ENCODE measurements at places on chromosomes 4 and X.

DNA sequence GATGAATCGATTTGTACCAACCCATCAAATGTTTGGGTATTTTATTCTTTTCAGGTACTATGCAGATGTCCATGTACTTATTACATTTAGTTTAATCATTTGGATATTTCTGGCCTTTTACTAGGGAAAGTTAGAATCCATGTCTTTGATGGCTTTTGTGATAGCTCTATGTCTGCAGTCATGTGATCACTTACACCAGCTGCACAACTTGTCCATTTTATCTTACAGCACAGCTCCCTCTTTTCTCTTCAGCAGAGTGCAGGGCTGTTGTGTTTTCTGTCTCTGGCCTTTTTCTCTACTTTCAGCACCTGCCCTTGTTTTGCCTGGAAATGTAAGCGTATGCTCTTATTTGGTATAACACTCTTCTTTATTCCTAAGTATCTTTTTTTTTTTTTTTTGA is 30.6 kb downstream of the WWC2 start:
- no peak for DNase-seq

DNA sequence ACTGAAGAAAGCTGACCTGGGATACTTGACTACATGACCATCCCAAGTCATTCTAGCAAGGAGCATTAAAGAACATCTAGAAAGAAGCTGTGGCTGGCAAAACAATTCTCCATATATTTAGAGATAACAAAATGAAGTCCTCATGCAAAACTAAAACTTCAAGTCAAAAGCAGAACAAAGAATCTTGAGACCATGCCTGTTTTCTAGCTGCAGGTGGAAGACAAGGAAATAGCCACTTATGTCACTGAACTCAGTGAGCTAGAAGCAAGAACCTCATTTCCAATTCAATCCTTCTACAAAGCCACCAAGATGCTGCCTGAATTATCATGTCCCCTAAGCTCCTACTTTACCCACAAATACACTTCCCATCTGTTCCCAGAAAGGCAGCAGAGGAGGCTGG is 13.8 kb downstream of the USP46 start:
- no peak for DNase-seq

DNA sequence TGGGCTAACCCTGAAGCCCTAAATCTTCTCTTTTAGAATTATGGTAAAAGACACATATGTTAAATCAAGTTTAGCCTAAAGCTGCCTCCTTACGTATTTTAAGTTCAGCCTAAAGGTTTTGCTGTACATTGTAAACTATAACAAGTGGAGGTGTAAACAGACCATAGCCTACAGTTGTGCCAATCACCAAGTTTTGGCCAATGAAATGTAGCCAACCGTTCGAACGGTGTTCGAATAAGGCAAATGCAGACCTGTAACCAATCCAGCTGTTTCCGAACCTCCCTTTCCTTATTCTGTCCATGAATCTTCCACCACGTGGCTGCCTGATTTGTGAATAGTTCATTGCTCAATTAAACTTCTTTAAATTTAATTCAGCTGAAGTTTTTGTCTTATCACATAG is 52.1 kb upstream of the TBC1D9 start:
- DNase-seq = no peak

DNA sequence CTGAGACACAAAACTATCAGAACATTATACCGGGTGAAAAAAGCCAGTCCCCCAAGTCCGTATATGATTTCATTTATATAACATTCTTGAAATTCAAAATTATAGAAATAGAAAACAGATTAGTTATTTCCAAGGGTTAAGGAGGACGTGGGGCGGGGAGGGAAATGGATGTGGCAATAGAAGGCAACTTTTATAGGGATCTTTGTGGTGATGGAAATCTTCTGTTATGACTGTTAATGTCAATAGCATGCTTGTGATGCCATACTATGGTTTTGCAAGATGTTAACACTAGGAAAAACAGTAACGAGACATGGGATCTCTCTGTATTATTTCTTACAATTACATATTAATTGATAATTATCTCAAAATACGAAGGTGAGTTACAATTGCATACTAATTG is 96.4 kb downstream of the LNX1 start:
- no peak for DNase-seq

- no peak for DNase-seq
These were observed 30.0 kb downstream of the TRMT44 start for GRCh38 chr4:8470451-8471024.

- no peak for DNase-seq
These were observed 112.7 kb downstream of the HNRNPD start for GRCh38 chr4:82261084-82261483.

GRCh38 chr4:100983426-100983825 is 363.9 kb downstream of the PPP3CA start:
- DNase-seq = no peak

DNA sequence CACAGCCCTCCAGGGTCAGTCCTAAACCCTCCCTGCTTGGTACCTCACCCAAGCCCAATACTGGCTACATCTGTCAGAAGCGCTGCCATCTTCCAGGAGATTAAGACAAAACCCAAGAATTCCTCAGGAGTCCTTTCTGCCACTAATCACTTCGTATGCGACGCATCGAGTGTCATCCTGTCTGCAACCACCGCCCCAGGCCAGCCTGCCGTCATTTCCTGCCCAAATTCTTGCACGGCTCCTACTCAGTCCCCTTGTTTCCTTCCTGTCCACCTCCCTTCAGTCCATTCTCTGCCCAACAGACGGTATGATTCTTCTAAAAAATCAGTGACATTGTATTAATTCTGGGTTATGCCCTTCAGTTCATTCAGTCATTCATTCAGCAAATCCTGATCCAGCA is 113.6 kb downstream of the NFKB1 start:
- DNase-seq = no peak

DNA sequence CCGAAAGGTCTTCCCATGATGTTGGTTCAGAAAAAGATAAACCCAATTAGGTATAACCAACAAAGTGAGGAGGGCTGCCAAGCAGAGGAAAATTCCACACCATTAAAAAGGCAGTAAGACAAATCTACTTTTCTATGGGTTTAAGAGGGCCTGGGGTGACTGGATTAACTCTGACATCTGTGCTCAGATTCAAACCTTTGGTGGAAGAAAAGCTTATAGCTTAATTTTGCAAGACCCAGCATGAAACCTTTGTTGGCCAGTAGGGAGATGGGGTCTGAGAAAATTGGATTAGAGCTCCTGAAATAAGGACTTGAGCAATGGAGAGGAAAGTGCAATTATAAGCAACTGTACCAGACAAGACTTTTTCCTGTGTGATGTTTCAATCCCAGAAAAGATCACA is 104.2 kb downstream of the KDR start:
- DNase-seq = no peak

DNA sequence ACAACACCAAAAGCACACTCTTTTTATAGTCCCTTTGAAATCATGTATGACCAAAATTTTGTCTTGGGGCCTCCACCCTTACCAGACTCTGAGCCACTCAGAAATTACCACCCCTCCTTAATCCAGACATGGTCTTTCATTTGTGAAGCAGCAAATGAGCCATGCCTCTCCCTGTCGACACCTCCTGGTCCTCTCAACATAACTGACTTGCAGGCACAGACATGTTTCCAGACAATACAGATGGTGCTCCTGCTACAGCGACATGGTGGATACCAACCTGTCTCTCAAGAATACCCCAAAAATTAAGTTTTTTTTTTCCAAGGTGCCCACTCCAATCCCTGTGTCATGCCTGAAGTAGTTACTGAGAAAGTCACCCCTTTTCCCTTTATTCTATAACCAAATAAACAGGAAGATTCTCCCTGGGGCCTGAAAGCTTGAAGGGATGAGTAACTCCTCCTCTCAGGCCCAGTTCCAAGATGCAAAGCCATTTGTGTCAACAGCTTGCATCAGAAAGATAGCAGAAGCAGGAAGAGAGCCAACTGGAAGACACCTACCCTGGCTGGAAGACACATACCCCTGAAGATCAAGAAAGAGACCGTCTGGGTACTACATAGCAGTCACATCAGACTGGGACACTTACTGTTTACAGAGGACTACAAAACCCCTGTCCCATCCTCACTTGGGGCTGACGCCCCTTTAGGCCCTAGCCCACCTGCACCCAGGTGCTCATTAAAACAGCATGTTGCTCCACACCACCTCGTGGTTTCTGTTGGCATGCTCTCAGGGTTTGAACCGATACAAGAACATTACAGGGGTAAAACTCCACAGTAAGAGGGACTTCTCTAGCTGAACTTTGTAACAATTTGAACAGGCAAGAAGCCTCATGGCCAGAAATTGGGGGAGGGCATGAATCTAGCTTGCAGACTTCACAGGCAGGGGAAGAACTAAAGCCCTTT is 5.5 kb upstream of the UGT2B17 start:
- DNase-seq = no peak

GRCh38 chrX:34300871-34301270 is 168.8 kb upstream of the FAM47A start:
- DNase-seq = peak; percentile 18

- DNase-seq = no peak
These were observed at the start of gene CXXC4 for GRCh38 chr4:104494822-104495559. Gene CXXC4, minus strand, starts transcription at chr4:104494894. Its CDS starts 3,092 bp downstream, at chr4:104491802.

- DNase-seq = no peak
These were observed 157.9 kb downstream of the GBA3 start for GRCh38 chr4:22850630-22851029.

All from AML-193 (cell line).